Activated T-helper 17 cell treated with anti-CD3 and anti-CD28 coated beads, Interleukin-2, amount 50 U/mL, for 72 hours (primary cell): ENCODE measurements at places on chromosomes 6 and 20. TPM values are rescaled to one million over a fixed set of nuclear protein-coding genes. Genes with fewer than 3 reads are reported as not detected.

DNA sequence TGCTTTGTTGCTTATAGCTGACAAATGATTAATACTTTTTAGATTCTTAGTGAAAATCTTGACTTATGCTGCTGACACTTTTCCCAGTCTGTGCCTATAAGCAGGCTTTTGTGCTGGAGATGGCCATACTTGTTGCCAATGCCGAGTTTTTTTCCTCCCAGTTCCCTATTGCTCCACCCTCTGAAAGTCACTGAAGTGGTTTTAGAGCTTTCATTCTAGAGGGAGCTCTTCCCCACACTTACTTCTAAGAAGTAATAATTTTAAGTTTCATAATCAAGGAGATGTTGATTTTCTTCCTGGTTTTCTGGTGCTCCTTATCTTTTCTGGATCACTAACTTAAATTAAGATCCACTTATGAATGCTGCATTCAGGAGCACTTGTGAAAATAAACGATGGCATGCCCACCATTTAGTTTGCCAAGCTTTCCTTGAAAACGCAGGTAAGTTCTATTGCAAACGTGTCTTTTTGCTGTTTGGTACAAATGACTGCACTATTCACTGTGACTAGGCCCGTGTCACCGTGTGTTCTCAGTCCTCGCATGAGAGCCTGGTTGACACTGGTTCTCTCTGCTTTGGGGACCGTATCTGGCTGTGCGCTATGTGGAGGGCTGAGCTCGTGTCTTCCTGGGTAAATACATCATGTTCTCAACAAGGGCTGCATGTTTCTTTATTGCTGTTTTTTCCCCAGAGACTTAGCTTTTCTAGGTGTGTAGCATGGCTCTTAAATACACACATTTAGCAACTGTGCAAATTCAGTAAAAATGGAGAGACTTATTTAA is 50.2 kb downstream of the GFRA4 start:
- ATAC-seq: no peak
- H3K36me3 ChIP-seq: peaks cover 17% of the 10 kb centered on the region
- no peaks in the 10 kb centered on the region for H3K27me3 ChIP-seq
- H3K4me1 ChIP-seq: no peaks in the 10 kb centered on the region
- no peak overlapping the region for H3K27ac ChIP-seq
- H3K4me3 ChIP-seq: no peak overlapping the region

Gene RIMS4
- total RNA-seq: not detected

DNA sequence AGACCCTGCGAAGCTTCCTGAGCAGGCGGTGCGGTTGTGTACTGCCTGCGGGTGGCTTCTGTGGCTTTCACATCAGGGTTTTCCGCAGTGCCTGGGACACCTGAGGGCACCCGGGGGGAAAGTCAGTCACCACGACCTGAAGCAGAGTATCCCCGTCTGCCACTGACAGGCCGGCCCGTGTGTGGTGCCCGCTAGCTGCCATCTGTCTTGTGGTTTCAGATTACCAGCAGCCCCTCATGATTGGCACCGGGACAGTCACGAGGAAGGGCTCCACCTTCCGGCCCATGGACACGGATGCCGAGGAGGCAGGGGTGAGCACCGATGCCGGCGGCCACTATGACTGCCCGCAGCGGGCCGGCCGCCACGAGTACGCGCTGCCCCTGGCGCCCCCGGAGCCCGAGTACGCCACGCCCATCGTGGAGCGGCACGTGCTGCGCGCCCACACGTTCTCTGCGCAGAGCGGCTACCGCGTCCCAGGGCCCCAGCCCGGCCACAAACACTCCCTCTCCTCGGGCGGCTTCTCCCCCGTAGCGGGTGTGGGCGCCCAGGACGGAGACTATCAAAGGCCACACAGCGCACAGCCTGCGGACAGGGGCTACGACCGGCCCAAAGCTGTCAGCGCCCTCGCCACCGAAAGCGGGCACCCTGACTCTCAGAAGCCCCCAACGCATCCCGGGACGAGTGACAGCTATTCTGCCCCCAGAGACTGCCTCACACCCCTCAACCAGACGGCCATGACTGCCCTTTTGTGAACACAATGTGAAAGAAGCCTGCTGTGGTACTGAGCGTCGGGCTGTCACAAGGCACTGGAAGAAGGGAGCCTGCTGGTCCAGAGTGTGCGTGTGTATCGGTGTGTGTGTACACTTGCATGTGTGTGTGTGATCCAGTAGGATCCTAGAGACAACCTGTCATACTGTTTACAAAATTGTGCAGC is 54.4 kb downstream of the GOPC start:
- ATAC-seq: peak; percentile 49
- peaks cover 26% of the 10 kb centered on the region for H3K4me1 ChIP-seq
- peaks cover 3% of the 10 kb centered on the region for H3K27me3 ChIP-seq
- H3K36me3 ChIP-seq: no peaks in the 10 kb centered on the region
- peak overlapping the region; percentile 85 for H3K27ac ChIP-seq
- peak overlapping the region; percentile 85 for H3K4me3 ChIP-seq

Gene CDSN
- total RNA-seq: not detected

- H3K4me3 ChIP-seq: no peak overlapping the region
- H3K4me1 ChIP-seq: peaks cover 38% of the 10 kb centered on the region
- H3K27me3 ChIP-seq: no peaks in the 10 kb centered on the region
- peaks cover 26% of the 10 kb centered on the region for H3K36me3 ChIP-seq
- peak overlapping the region; percentile 99 for H3K27ac ChIP-seq
- ATAC-seq: no peak
These were observed 2.4 kb upstream of the ZMYND8 start for GRCh38 chr20:47358672-47359529.

DNA sequence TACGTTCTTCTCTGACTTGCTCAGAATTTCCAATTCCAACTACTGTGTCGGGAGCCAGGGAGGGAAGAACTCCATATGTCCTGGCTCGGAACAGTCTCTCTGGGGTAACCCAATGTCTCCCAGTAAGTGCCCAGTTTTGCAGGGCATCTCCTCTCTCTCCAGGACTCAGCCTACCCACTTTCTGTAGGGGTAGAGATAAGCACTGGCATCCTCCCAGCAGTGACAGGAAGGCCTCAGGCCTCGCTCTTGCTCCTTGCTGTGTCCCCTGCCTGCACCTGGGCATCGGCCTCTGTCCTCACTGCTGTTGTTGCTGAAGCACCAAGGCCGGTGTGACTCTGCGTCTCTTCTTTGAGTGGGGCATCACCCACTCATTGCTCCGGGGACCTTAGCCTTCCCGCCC is 388.9 kb upstream of the JARID2 start:
- peak overlapping the region; percentile 89 for H3K4me3 ChIP-seq
- H3K27me3 ChIP-seq: no peaks in the 10 kb centered on the region
- peaks cover 31% of the 10 kb centered on the region for H3K4me1 ChIP-seq
- H3K36me3 ChIP-seq: no peaks in the 10 kb centered on the region
- no peak for ATAC-seq
- peak overlapping the region; percentile 99 for H3K27ac ChIP-seq

Gene SMAP1
- 39.5 TPM for total RNA-seq

GRCh38 chr6:86042214-86042613 is 399.5 kb upstream of the SYNCRIP start:
- no peaks in the 10 kb centered on the region for H3K4me1 ChIP-seq
- no peak overlapping the region for H3K27ac ChIP-seq
- H3K4me3 ChIP-seq: no peak overlapping the region
- H3K27me3 ChIP-seq: no peaks in the 10 kb centered on the region

GRCh38 chr20:57708694-57709673 is 831 bp downstream of the PMEPA1 start:
- H3K4me3 ChIP-seq: peak overlapping the region; percentile 89
- peaks cover 4% of the 10 kb centered on the region for H3K36me3 ChIP-seq
- no peak for ATAC-seq
- peak overlapping the region; percentile 80 for H3K27ac ChIP-seq
- H3K27me3 ChIP-seq: peaks cover 4% of the 10 kb centered on the region
- peaks cover 4% of the 10 kb centered on the region for H3K4me1 ChIP-seq

Gene SRMS
- total RNA-seq: not detected

GRCh38 chr6:3754776-3755175 is 3.3 kb upstream of the PXDC1 start:
- H3K27ac ChIP-seq: no peak overlapping the region
- peaks cover 5% of the 10 kb centered on the region for H3K4me1 ChIP-seq
- H3K27me3 ChIP-seq: peaks cover 4% of the 10 kb centered on the region
- no peak overlapping the region for H3K4me3 ChIP-seq
- ATAC-seq: no peak
- peaks cover 4% of the 10 kb centered on the region for H3K36me3 ChIP-seq

Gene PCK1
- not detected for total RNA-seq

DNA sequence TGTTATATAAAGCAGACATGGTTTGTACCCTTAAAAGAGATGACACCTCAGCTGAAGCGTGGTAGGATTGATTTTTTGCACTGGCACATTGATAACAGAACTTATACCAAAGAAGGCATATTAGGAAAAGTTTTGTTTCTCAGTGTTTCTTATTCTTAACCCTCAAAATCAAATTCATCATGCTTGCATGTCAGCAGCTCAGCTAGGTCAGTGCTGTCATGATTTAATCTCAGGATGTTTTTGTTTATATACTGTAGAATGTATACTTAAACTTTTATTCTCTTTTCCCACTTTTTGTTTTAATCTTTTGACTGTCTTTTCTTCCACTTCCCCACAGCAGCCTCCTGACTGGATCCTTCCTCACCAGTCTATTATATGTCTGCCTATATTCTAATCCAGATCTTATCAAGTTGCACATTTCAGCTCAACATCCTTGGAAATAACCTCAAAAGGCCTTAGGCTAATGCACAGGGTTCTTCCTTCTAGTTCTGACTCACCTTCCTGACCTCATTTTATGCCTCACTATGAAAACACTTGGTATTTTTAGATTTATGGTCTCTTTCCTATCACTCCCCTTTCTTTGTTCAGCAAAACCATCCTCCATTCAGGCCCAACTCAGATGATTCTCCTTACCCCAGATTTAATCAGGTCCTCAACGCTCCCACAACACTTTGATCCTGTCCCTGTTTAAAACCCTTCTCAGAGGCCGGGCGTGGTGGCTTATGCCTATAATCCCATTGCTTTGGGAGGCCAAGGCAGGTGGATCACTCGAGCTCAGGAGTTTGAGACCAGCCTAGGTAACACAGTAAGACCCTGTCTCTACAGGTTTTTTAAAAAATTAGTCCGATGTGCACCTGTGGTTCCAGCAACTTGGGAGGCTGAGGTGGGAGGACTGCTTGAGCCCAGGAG is 7.2 kb downstream of the HEBP2 start:
- H3K27me3 ChIP-seq: no peaks in the 10 kb centered on the region
- peak; percentile 95 for ATAC-seq
- H3K27ac ChIP-seq: peak overlapping the region; percentile 65
